ENCODE measurements at places on chromosomes 5 and 9. TPM values are rescaled to one million over a fixed set of nuclear protein-coding genes. Genes with fewer than 3 reads are reported as not detected.

DNA sequence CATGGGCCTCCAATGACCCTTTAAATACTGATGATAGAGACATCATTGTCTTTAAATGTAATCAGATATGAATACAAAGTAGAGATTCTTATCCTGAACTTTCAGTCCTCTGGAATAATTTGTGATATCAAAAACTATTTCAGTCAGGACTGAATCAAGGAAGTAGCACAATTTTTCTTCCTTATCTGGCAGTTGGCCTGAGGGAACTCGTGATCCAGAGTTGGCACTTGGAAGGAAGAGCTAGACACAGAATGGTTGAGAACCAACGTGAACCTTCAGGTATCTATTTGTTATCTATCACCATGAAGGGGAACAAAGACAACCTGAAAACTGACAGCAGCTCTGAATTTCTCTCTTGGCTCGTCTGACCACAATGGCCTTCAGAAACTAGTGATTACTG lies 269.3 kb downstream of the PRDM9 start:
- no peaks in the 10 kb centered on the region for H3K4me1 ChIP-seq
- no peak overlapping the region for H3K27ac ChIP-seq
- no peaks in the 10 kb centered on the region for H3K27me3 ChIP-seq

- H3K27me3 ChIP-seq, result no peaks in the 10 kb centered on the region
- no peaks in the 10 kb centered on the region for H3K36me3 ChIP-seq
- no peak overlapping the region for H3K4me3 ChIP-seq
- no peak overlapping the region for H3K27ac ChIP-seq
- H3K4me1 ChIP-seq, result no peaks in the 10 kb centered on the region
These were observed 605.4 kb downstream of the ISL1 start for GRCh38 chr5:51988634-51989033.

DNA sequence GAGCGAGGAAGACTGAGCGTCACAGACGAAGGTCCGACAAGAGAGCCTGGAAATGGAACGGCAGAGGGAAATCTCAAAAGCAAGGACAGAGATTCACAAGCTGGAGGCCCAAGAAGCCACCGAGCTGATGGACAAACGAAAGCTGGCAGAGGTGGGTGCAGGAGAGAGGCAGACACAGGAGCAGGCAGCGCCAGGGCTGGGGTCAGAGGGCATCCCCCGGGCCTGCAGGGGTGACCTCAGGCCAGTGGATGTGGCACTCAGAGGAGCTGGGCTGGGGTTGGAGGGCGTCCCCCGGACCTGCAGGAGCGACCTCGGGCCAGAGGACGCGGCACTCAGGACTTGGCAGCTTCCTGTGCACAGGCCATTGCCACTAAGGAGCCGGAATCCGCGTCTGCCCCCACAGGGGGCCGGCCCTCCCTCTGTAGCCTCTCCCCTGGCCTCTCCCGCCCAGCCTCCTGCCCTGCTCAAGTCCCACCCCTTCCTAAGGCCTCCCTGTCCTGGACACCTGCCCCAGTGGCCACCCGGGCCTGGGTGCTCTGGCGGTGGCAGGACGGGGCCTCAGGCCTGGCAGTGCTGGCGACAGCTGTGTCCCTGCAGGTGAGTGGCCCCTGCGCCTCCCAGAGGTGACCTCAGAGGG lies 40.4 kb downstream of the EXD3 start:
- H3K4me1 ChIP-seq, result no peaks in the 10 kb centered on the region
- H3K4me3 ChIP-seq, result no peak overlapping the region
- no peaks in the 10 kb centered on the region for H3K36me3 ChIP-seq
- H3K27ac ChIP-seq, result no peak overlapping the region
- no peaks in the 10 kb centered on the region for H3K27me3 ChIP-seq

DNA sequence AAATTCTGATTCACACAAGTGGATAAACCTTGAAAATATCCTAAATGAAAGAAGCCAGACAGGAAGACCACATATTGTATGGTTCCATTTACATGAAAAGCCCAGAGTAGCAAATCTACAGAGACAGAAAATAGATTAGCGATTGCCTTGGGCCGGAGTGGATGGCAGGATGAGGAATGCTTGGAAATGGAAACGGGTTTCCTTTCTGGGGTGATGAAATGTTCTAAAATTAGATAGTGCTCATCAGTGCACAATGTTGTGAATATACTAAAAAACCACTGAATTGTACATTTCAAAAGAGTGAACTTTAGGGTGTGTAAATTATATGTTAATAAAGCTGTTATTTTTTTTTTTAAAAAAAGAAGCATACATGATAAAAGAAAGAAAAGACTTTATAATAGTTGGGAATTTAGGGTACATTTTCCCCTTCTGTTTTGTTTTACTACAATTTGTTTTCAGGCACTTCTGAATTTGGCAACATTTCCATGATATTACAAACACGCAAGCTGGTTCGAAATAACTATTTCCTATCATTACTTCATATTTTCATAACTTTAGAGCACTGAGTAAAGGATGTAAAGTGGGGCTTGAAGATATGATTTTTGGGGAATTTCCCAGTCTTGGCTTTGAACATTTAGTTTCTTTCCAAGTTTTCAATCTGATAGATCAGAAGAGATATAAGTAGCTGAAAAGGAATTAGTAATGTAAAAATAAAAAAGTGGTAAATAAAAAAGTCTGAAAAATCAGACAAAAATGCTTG lies 23.9 kb downstream of the SLC35A4 start:
- H3K27me3 ChIP-seq, result no peaks in the 10 kb centered on the region
- peaks cover 12% of the 10 kb centered on the region for H3K4me1 ChIP-seq
- no peaks in the 10 kb centered on the region for H3K36me3 ChIP-seq
- peak overlapping the region; percentile 43 for H3K27ac ChIP-seq
- DNase-seq, result no peak

Gene PLAC8L1
- total RNA-seq, result not detected

- no peaks in the 10 kb centered on the region for H3K4me1 ChIP-seq
- H3K4me3 ChIP-seq, result no peak overlapping the region
- H3K27ac ChIP-seq, result no peak overlapping the region
- no peaks in the 10 kb centered on the region for H3K36me3 ChIP-seq
- no peaks in the 10 kb centered on the region for H3K27me3 ChIP-seq
- no peak for DNase-seq
These were observed 186.1 kb upstream of the ADAMTS16 start for GRCh38 chr5:4954048-4954447.

Gene FAT2
- total RNA-seq, result not detected

- H3K27ac ChIP-seq, result no peak overlapping the region
- H3K4me1 ChIP-seq, result no peaks in the 10 kb centered on the region
- H3K36me3 ChIP-seq, result no peaks in the 10 kb centered on the region
- no peak overlapping the region for H3K4me3 ChIP-seq
These were observed 72.0 kb downstream of the PRKACG start for GRCh38 chr9:68941780-68942459.

- no peaks in the 10 kb centered on the region for H3K36me3 ChIP-seq
- DNase-seq, result no peak
- H3K4me1 ChIP-seq, result no peaks in the 10 kb centered on the region
- H3K27ac ChIP-seq, result no peak overlapping the region
- H3K27me3 ChIP-seq, result no peaks in the 10 kb centered on the region
- no peak overlapping the region for H3K4me3 ChIP-seq
These were observed 168.1 kb upstream of the POC5 start for GRCh38 chr5:75885321-75885720.

- H3K4me3 ChIP-seq, result no peak overlapping the region
- H3K36me3 ChIP-seq, result no peaks in the 10 kb centered on the region
- H3K4me1 ChIP-seq, result no peaks in the 10 kb centered on the region
- no peak for DNase-seq
- no peak overlapping the region for H3K27ac ChIP-seq
- H3K27me3 ChIP-seq, result no peaks in the 10 kb centered on the region
These were observed 113.9 kb downstream of the ARRDC3 start for GRCh38 chr5:91269198-91269597.

Gene PFN3
- total RNA-seq, result not detected

- H3K36me3 ChIP-seq, result no peaks in the 10 kb centered on the region
- no peaks in the 10 kb centered on the region for H3K27me3 ChIP-seq
- DNase-seq, result no peak
- no peak overlapping the region for H3K4me3 ChIP-seq
- H3K4me1 ChIP-seq, result no peaks in the 10 kb centered on the region
These were observed 138.8 kb downstream of the GRIA1 start for GRCh38 chr5:153629027-153629895.

DNA sequence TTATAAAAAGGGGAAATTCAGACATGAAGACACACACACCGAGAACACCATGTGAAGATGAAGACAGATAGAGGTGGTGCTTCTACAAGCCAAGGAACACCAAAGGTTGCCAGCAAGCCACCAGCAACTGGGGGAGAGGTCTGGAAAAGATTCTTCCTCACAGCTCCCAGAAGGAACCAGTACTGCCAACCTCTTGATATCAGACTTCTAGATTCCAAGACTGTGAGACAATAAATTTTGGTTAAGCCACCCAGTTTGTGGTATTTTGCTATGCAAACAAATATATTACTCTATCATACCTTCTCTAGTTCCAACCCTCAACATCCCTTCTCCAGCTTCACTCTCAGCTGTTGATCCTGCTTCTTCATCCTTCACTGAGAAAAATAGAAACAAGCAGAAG lies 451.1 kb downstream of the EBF1 start:
- no peaks in the 10 kb centered on the region for H3K27me3 ChIP-seq
- no peaks in the 10 kb centered on the region for H3K4me1 ChIP-seq
- DNase-seq, result no peak
- H3K27ac ChIP-seq, result no peak overlapping the region
- H3K4me3 ChIP-seq, result no peak overlapping the region

GRCh38 chr5:145101246-145101645 lies 733.9 kb downstream of the PRELID2 start:
- no peak overlapping the region for H3K27ac ChIP-seq
- H3K4me1 ChIP-seq, result no peaks in the 10 kb centered on the region
- no peak for DNase-seq
- no peaks in the 10 kb centered on the region for H3K27me3 ChIP-seq

DNA sequence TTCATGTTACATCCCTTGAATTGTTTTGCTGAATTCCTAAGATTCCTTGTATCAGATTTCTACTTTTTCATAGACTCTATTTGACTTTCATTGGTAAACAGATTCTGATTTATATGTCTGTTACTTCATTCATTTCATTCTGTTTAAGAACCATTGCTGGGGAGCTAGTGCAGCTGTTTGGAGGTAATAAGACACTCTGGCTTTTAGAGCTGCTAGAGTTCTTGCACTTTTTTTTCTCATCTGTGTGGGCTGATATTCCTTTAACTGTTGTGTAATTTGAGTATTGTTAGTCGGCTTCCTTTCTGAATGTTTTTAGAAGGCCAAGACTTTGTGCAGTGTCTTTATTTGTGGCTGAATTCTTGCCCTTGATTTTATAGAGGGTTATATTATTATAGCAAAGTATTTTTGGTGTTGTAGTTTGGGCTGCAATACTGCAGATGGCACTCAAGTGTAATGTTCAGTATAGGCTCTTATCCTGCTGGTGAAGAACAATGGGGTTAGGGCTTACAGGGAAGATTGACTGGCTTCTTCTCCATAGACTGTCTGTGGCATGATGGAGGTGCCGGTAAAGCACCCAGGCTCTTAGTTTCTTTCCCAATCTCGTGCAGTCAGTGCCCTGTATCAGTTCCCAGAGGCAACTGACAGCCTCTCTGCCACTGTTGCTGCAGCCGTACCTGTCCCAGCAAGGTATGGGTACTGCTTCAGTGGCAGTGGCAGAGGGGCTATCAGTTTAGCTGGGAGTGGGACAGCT lies 162.2 kb downstream of the OXCT1 start:
- DNase-seq, result no peak
- no peaks in the 10 kb centered on the region for H3K27me3 ChIP-seq
- no peak overlapping the region for H3K4me3 ChIP-seq
- no peak overlapping the region for H3K27ac ChIP-seq

DNA sequence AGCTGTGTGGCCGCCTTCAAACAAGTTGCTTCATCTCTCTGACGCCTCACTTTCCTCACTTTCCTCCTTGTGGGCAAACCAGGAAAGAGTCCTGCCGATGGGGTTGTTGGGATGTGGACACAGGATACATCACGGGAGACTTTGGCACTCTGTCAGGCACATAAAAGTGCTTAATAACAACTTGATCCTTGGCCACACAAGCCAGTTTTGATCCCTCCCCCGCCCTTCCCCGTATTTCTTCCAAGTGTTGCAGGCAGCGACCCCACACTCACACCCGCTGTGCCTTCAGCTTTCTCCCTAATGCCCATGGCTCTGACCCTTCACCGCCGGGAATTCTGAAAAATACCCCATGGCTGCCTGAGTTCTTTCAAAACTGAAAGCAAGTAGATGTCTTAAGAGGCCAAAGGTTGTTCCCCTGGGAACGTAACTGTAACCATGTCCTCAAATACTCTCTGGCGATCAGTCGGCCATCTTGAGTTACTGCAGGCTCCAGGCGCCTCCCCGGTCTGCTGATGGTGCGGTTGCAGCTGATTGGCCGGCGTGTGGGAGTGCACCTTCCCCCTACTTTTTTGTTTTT lies 59.8 kb downstream of the ARHGEF37 start:
- H3K27ac ChIP-seq, result peak overlapping the region; percentile 85
- peaks cover 26% of the 10 kb centered on the region for H3K4me1 ChIP-seq
- H3K27me3 ChIP-seq, result no peaks in the 10 kb centered on the region

GRCh38 chr5:58399951-58400350 lies 59.9 kb downstream of the PLK2 start:
- H3K4me1 ChIP-seq, result no peaks in the 10 kb centered on the region
- no peaks in the 10 kb centered on the region for H3K36me3 ChIP-seq
- H3K27ac ChIP-seq, result no peak overlapping the region

DNA sequence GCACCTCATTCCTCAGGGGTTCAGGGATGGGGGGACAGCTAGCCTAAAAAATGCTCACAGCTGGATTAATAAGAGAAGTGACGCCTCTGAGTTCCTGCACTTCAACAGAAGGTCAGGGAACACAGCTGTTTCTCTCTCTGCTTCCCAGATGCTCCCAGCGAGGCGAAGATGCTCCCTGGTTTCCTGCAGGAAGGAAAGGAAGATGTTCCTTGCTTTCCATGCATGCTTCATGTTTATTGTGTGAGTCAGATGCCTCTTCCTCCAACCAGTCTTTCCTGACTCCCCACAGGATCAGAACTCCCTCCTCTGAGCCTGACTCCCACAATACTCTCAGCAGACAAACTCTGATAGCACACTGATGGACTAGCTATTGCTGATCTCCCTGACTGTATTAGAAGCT lies 71.9 kb downstream of the MFAP3 start:
- H3K4me3 ChIP-seq, result no peak overlapping the region
- H3K27me3 ChIP-seq, result no peaks in the 10 kb centered on the region
- no peak overlapping the region for H3K27ac ChIP-seq

DNA sequence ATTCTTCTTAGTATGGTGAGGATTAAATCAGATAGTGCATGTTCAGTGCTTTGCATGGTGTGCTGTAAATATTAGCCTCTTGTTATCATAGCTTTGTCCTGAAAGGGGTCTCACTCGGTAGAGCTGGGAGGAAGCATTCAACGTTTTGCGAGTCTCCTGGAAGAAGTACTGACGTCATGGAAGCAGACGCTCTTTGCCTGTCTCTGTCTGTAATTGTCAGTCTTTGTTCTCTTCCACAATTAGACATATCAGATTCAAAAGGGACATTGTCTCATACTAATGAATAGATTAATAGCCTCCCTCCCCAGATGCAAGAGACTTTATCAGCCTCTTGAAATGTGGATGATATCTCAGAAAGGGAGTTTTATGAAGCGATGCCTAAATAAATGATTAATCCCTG lies 91.8 kb upstream of the CXCL14 start:
- H3K27me3 ChIP-seq, result no peaks in the 10 kb centered on the region
- H3K27ac ChIP-seq, result no peak overlapping the region
- H3K4me1 ChIP-seq, result no peaks in the 10 kb centered on the region
- no peak for DNase-seq
- no peak overlapping the region for H3K4me3 ChIP-seq
